Stimulated activated CD8-positive, alpha-beta memory T cell treated with anti-CD3 and anti-CD28 coated beads, Interleukin-12 subunit alpha, Interleukin-12 subunit beta, amount 100 ng/mL, for 1 hour (primary cell): ENCODE measurements at places on chromosomes 11 and 22.
A peak's percentile ranks its signal among the peaks of the same experiment; 100 is the strongest.

- no peak for DNase-seq
Measured at GRCh38 chr22:38733724-38734381, 21.9 kb downstream of the SUN2 start.

GRCh38 chr11:101341578-101341977, 212.0 kb upstream of the PGR start:
- no peak for DNase-seq

- DNase-seq, result no peak
Measured at GRCh38 chr22:46976143-46976542, 213.7 kb downstream of the TBC1D22A start.

DNA sequence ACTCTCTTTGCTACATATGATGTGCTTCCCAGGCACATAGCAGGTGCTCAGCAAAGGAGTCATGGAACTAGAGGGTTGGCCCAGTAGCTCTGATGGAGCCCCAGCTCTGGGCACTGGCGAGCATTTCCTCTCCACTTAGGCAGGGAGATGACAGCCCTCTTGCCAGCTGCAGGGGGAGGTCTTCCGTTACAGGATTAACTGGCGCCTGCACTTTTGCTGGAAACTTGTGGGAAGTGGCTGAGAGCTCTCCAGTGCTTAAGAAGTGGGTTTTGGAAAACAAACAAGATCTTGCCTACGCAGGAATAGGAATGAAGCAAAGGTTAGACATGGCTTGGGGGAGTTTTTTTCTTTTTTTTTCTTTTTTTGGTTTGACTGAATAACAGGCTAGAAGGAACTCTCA, 75.5 kb downstream of the MICAL2 start:
- DNase-seq, result no peak

DNA sequence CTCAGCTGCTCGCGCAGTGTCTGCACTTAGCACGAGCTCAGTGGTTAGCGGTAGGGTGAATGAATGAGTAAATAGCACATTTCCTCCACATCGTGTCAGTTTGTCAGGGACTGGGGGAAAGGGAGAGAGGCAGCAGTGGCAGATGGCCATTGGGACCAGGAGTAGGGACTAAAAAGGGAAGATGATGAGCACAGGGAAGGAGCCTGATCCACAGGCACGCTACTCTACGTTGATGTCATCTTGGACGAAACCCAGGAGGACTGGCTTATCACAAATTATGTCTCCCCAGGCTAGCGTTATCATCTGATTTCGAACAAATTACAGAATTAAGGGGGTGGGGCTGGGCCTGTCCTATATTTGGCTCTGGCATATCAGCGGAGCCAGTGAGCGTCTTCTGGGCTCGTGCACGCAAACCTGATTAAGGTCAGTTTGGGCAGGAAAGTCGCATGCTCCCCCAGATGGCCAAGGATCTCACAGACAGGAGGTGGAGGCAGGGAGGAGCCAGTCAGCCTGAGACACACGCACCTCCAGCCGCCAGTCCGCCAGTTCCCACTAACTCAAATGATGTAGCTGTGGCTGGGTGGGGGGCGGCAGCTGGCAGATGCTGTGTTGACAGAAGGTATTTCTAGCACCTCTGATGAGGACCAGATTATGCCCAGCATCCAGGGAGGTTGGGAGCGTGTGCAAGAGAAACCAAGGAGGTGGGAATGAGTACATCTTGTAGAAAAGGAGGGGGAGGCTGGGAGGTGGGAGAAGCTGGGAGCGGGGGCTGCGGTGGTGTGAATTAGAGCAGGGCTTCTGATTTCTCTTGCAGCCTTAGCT, 97.4 kb upstream of the PRDM11 start:
- no peak for DNase-seq

DNA sequence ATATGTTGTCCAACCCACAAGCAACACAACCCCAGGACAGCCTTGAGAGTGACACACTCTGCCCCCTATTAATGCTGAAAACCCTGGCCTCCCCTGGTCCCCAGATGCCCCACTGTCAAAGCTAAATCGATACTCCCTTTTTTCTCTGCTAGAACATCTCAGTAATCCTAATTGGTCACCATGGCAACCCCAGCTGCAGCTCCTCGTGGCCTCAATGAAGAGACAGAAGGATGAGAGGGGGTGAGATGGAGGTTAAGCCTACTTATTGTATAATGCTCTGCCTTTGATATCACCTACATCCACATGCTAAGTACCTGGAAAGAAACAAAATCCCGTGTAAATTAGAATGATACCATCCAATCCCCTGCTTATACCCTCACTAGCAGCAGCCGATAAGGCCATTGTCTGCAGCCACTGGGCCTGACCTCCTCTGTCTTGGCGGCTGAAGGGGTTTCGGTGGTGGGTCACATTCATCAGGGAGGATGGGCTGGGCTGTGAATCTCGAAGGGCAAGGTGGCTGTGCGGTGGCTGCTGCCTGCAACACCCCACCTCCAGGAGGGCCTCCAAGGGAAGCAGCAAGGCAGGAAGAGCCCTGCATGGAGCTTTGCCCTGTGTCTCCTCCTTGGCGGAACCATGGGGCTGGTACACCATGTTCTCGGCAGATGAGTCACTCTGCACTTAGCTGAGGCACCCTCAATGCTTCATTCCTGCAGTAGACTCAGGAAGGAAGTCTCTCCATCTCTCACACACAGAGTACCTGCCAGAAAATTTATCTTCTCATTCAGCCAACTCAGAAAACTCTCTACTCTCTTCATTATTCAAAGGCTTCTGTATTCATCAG, 399.5 kb downstream of the BUD13 start:
- no peak for DNase-seq

DNA sequence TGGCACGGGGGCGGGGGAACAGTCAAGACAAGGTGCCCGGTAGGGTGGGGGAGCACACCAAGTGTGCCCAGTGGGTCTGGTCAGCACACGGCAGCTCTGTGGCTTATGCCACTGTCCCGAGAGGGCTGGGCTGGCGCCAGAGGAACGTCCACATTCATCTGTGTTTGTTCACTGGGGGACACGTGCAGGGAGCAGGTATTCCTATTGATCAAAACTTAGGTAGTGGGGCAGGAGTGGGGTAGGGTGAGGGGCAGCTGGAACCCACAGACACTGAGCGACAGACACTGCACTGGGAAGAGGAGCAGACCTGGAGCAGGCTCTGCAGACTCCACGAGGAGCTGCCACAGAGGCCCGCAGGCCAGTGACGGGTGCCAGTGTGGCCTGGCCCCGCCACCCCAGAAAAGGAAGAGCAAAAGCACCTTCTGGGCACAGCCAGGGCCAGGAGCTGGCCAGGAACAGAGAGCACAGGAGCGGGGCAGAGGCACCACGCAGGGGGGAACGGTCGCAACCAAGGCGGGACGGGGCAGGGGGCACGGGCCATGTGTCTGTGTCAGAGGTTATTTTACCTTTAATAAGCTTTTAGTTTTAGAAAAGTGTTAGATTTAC, 2.1 kb upstream of the MOB2 start:
- DNase-seq, result no peak

GRCh38 chr22:47337161-47337621, 574.7 kb downstream of the TBC1D22A start:
- DNase-seq, result no peak

DNA sequence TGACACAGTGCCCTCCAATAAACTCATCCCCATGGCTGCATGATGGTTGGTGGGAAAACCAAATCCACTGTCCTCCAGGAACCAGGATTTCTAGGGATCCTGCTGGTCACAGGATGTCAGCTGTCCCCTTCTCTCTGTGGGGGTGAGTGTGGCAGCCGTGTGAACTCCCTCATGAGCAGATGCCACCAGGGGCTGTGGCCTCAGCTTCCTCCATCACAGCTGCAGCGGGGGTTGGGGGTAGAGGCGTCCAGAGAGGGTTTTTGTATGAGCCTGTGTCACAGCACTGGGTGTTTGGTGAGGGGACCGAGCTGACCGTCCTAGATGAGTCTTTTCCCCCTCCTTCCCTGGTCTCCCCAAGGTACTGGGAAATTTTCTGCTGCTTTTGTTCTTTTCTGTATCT, 26.4 kb downstream of the IGLL5 start:
- DNase-seq, result no peak

DNA sequence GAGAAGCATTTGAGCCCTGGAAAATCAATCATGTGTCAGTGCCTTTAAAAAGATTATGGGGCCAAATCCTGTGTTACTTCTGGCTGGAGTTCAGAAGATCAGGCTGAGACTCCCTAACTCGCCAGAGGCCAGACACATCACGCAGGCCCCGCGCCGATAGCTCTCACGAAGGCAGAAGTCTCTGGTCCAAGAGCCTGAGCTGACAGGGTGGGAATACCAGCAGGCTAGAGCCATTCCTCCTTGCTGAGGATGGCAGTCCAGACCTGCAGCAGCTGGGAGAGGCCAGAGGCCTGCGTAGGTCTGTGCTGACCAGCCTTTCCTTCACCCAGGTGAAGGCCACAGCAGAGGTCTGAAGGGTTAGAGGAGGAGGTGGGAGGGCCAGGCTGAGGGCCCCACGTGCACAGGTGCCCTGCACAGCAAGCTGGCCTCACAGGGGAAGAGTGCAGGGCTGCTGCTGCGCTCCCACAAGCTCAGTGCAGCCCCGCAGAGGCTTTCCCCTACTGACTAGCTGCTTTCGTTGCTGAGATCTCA, 52.9 kb downstream of the ST14 start:
- no peak for DNase-seq

GRCh38 chr22:34849965-34850364, 216.0 kb upstream of the ISX start:
- no peak for DNase-seq

GRCh38 chr11:110757066-110757465, 44.8 kb upstream of the ARHGAP20 start:
- DNase-seq, result no peak

DNA sequence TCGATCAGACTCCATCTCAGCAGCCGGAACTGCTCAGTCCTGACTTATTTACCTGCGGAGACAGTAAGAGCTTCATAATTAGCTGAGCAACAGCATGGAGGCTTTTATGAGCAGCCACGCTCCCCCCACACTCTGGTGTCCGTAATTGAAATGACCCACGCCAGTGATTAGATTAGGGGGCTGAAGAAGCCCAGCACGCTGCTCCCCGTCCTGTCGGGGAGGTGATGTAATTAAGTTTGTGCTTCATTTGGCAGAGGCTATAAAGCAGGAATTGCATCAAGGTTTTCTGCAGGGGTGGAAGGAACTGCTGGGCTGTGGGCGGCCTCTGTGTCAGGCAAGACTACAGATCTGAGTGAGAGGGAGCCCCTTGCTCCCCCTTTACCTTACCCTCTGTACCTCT, 22.8 kb upstream of the HTR3A start:
- DNase-seq, result no peak

DNA sequence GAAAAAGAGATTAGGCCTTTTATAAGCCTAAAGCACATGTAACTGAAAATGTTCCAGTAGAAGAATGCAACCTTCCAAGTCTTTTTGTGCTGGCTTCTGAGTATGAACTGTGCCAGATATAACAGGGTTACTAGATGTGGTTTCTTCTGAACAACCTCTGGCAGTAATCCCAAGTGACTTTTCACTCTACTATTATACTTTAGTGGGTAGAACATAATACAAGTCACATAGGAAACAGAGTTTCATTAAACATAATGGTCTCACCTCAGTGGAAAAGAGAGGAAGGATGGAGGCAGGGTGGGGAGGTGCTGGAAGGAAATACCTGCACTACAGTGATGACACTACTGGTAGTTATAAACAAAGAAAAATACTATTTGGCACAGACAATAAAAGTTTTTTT, 81.3 kb downstream of the PHF21A start:
- no peak for DNase-seq

GRCh38 chr22:42865536-42865935, 8.5 kb upstream of the ARFGAP3 start:
- DNase-seq, result no peak

DNA sequence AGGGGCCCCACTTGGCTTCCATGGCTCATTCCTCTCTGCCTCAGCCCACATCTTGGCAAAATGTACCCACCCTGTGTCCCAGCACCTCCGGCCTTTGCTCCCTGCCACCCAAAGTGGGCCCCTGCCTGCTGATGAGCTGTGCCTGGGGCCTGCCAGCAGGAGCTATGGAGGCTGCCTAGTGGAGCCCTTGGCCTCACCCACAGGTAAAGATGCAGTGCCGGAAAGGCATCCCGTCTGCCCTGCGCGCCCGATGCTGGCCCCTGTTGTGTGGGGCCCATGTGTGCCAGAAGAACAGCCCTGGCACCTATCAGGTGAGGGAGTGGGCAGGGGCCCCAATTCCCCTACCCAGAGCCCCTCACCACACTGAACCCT, 1.3 kb downstream of the TBC1D10C start:
- DNase-seq, result no peak

DNA sequence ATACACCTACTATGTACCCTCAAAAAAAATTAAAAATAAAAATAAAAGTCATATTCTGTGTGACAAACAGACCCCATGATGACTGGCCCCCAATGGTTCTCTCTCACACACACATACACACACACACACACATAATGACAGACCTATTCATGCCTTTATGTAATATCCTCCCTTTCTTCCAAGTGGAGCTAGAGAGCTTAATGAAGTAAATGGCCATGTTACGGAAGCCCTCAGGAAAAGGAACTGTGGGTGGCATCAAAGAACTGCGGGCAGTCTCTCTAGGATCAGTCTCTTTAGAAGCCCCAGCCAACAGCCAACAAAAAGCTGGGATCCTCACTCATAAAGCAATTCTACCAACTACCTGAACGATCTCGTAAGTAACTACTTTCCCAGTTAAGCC, 125.5 kb downstream of the SIK3 start:
- DNase-seq, result no peak

DNA sequence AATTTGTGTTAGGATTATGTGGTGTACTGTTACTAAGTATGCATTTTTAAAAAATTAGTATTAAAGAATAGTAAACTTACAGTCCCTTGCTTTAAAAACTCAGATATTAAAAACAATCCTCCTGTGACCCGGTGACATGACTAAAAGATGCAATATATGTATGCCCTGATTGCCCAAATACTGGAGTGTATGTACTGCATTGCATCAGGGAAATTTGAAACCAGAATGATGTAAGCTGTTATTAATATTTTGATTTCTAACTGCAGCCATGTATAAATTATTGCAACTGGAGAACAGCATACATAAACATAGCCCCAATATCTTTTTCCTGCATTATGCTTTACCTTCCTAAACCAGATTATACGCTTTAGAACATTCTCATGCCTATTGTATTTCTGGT, 3.7 kb upstream of the HSPA8 start:
- no peak for DNase-seq

- no peak for DNase-seq
Measured at GRCh38 chr11:27253224-27253623, 109.8 kb downstream of the CCDC34 start.

GRCh38 chr11:3803726-3804495, 4.4 kb upstream of the PGAP2 start:
- DNase-seq, result no peak

GRCh38 chr11:111586388-111586831, 15.8 kb upstream of the SIK2 start:
- DNase-seq, result peak; percentile 46

- DNase-seq, result no peak
Measured at GRCh38 chr22:43880541-43880991, 11.2 kb downstream of the PNPLA5 start.

DNA sequence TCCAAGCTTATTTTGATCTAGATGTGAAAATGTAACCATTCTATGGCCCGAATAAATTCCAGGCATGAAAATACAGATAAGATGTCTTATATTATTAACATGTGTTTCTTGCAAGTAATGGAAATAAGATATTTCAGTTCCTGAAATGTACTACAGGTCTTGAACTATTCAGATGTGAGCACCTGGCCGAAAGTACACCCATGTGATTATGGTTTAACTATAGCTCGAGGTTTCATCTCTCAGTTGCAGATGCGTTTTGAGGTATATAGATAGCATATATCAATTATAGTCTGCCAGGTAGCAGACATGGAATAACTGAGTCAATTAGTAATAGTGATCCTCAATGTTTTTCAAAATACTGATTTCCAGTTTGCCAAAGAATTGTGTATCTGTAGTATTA, 68.3 kb downstream of the DDIAS start:
- DNase-seq, result no peak

- DNase-seq, result no peak
Measured at GRCh38 chr11:110614031-110614430, 98.2 kb downstream of the ARHGAP20 start.
